ENCODE measurements at places on chromosomes 3 and 15.

- no peak for DNase-seq
Observed at GRCh38 chr3:105811518-105812193, 57.2 kb downstream of the CBLB start.

DNA sequence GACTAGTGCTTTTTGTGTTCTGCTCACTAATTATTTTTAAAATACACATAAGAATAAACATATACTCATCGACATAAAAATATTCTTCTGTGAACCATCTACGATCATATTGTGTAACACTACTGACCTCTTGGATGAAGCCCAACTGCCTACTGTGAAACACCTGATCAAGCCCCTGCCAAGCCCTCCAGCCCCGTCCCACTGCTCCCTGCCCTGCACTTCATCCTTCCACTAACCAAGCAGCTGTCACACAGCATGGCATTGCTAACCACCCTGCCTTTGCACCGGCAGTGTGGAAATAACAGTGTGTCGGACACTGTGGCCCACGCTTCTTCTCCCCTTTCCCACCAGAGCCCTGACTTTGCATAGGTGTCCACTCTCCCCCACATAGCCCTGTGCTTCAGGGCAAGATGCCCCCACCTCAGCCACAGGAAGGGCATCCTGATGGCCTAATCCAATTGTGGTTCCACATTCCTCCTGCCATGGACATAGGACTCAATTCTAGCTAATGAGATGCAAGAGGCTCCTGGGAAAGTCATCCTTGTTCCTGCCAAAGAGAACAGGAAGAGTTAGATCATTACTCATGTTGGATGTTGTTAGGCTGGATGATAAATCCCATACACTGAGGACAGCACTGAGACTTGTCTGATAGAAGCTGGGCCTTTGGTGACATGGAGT is 35.0 kb upstream of the ARID3B start:
- no peak for DNase-seq

DNA sequence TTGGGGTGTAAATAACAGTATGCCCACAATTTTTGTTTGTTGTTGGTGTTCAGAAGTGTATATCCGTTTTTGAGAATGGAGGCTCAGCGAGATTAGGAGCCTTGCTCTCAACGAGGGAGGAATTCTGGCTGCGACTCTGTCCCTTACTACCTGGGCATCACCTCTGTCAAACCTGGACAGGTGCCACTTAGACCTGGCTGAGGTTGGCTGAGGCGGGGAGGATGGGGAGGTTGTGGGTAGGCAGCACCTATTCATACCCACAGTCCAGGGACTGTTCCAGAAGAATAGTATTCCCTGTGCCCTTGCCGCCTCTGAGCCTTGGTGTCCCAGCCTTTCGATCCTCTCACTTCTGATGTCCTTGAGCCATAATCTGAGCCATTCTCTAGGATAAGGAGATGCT is 99.9 kb downstream of the LINGO1 start:
- no peak for DNase-seq

- no peak for DNase-seq
Observed at GRCh38 chr15:57730876-57731275, 24.4 kb downstream of the POLR2M start.

- DNase-seq, result no peak
Observed at GRCh38 chr3:136740351-136740958, 11.7 kb downstream of the STAG1 start.

Measured in stimulated activated CD4-positive, alpha-beta T cell treated with anti-CD3 and anti-CD28 coated beads, Interleukin-4, amount 100 ng/mL, for 24 hours (primary cell).